ENCODE measurements at places on chromosomes 1 and 21.

- no peak for DNase-seq
Observed at GRCh38 chr21:14850394-14850793, 214.4 kb downstream of the NRIP1 start.

DNA sequence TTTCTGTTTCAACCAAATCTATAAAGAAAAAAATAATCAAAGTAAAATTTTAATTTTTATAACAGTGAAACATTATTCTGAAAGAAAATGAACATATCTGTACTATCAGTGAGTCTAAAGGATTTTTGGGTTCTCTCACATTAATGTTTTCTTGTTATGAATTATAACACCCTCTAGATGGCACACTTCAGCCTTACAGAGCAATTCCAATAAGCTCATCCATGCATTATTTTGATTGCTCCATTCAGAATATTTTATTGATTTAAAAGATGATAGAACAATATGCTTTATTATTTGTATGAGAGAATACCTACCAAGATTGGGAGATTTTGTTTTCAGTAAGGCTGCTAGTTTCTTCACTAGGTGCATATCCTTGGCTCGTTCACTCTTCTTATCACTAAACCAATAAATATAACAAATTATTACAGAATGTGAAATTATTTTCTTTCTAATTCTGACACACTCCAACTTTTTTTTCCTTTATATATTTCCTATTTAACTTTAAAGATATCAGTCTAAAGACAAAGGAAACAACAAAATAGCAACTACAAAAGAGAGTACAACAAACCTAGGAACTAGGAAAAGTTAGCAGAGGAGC, 82.4 kb downstream of the RAB3GAP2 start:
- no peak for DNase-seq

- DNase-seq = no peak
Observed at GRCh38 chr1:31849653-31850052, 33.8 kb upstream of the SPOCD1 start.

DNA sequence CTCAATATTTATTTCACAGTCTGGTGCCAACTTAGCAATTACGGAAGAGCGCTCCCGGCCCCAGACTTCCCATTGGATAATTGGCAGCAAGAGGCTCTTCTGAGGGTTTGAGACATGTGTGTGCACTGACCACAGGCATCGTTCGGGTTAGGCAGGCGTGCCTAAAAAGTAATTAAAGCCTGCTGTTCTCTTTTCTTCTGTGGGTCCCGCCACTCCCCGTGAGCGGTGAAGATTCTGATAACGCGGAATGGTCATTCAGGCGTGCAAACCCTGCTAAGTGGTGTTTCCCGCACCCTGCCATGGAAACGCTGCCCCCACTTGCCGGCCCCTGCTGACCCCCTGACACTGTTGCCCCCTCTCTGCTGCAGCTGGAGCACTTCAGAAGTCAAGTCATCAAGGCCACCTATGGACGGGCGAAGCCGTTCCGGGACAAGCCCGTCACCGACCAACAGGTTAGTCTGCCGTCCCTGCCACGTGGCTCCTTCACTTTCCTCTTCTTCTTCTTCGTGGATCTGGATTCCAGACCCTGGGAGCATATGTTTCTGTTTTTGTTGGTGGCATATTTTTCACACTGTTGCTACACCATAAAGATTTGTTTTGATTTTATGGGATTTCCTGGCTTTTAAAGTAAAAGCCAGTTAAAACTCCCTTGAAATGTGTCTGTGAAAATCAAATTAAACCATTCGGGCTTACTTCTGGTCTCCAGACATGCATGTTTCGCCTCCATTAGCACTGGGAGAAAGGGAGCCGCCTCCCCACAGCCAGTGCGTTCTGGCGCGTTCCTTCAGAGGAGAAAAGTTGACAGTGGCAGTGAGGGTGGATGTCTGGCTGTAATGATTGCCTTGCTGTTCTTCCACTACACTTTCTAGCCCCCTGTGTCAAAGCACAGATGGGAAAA, 79.9 kb downstream of the FHAD1 start:
- DNase-seq = no peak

DNA sequence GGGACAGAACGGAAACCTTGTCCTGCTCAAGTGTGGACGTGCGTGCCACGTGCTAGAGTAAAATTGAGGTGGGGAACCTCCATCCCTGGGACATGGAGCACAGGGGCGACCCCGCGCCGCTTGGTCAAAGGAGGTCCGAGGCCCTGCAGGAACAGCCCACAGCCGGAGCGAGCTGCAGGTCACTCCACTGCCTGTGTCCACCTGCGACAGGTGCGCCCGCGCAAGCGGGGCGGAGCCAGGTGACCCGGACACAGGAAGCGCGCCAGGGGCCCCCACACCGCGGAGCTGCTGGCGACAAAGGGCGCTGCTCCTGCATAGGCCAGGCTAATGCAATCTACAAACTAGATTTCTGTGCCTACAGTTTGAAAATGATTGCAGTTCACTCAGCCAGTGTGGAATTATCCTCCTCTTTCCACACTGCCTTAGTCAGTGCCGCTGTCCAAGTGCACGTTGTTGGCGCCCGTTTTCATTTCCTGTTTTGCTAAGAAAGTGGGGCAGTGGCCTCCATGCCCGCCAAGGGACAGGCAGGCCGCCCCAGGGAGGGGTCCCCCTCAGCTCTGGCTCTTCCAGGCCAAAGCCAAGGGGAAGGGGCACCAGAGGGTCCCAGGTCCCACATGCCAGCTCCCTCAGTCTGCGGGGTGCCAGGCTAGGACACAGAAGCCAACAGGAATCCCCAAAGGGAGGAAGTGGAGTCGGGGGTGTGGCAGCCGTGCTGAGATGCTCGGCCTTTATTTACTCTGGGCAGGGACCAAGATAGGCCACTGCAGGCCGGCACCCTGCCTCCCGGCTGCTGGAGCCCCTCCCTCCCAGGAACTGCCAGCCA, 4.3 kb upstream of the NADK start:
- no peak for DNase-seq

DNA sequence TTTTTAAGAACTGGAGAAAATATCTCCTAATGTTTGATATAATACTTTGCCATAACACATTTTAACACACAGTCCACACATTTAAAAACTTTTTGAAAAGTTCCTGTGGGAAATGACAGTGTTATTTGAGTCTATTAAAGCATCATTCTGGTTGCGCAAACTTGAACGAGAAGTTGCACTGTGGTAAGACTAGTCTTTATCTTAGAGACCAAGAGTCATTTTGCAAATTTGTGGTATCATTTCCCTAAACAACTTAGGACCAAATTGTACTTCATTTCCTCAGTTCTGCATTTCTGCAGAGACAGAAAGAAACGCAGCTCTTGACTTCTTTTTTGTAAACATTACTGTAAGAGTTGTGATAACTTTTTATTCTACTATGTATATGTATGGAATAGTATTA, at the start of gene RGS18:
Gene RGS18, plus strand, starts transcription at position 282 of the 400 bp plus-strand sequence. CDS start 176 bp downstream, outside the sequence.
- no peak for DNase-seq

All from stimulated activated naive CD4-positive, alpha-beta T cell treated with Interleukin-2 at 50 U/mL for 16 hours (primary cell).